H1 (cell line): ENCODE measurements at places on chromosomes 11 and 22. TPM values are rescaled to one million over a fixed set of nuclear protein-coding genes. Genes with fewer than 3 reads are reported as not detected.

ZNF195 gene
- 80.5 and 88.6 TPM in 2 replicates for total RNA-seq

DNA sequence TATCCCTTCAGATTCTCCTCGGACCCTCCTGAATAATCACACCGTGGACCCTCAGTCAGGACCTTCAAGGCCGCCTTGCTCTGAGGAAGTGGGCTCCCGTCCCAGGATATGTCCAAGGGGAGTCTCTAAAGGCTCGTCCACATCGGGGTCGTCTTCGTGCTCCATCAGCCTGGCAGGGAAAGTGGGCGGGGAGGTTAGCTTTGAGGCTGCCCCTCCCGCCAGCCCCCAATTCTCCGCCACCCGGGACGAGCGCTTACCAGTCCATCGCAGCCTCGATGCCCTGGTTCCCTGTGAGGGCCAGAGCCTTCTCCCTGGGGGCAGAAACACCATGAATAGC is 472 bp downstream of the UBXN1 start:
- DNase-seq, result no peak
- peak overlapping the region; percentile 68 for H3K27ac ChIP-seq

TSGA10IP gene
- 1.3 and 1.9 TPM in 2 replicates for total RNA-seq

CARNS1 gene
- 0.61 and 1.1 TPM in 2 replicates for total RNA-seq

- no peaks in the 10 kb centered on the region for H3K4me1 ChIP-seq
- no peaks in the 10 kb centered on the region for H3K36me3 ChIP-seq
- no peak for DNase-seq
- no peak overlapping the region for H3K27ac ChIP-seq
- peaks cover 46% of the 10 kb centered on the region for H3K27me3 ChIP-seq
Measured at GRCh38 chr22:39246690-39247332, 2.0 kb upstream of the PDGFB start.
